Sciatic nerve (tissue), 2 donors: ENCODE measurements at places on chromosomes 7 and 10. TPM values are rescaled to one million over a fixed set of nuclear protein-coding genes. Genes with fewer than 3 reads are reported as not detected.

OR2A42 gene
- 0.27 TPM for total RNA-seq

ACBD7 gene
- 13.1 TPM for total RNA-seq

IL2RA gene
- total RNA-seq: 1.1 TPM

CLDN12 gene
- total RNA-seq: 29.1 TPM

ZNF716 gene
- total RNA-seq: not detected

TMEM270 gene
- not detected for total RNA-seq

VSTM4 gene
- total RNA-seq: 16.4 TPM

CRHR2 gene
- 1.1 TPM for total RNA-seq

NEBL gene
- 37.2 TPM for total RNA-seq

ITGA8 gene
- total RNA-seq: 4.5 TPM
